ENCODE measurements at places on chromosomes 16 and 17.

GRCh38 chr17:6444571-6445335, 498 bp downstream of the PIMREG start:
- DNase-seq = no peak

DNA sequence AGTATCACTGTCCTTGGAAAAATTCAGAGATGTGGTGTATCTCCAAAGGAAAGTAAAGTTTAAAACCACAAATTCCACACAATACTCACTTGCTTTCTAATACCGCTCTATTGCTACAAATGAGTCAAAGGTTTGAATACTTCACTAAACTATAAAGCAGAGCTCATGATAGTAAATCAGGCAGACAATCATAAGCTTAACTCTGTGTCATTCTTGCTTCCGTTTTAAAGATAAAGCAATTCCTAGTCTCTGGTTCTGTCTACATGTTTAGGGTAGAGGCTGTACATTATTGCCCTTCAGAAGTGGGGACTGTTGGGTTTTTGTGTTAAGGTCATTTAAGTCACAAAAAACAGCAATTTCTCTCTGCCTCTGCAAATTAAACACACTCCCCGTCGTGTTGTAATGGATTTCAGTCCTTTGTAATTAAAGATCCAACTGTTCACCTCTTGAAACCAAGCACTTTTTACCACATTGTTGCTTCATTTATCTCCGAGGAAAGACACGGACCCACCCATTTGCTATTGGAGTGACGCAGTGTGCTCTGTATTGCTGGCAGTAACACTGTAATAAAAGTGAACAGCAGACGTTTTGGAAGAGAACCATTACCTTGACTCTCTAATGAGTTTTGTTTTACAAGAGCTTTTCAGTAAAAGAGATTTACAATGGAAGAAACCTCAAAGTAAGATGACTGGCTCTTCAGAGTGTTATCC, 83.1 kb upstream of the CNTNAP4 start:
- DNase-seq = no peak

DNA sequence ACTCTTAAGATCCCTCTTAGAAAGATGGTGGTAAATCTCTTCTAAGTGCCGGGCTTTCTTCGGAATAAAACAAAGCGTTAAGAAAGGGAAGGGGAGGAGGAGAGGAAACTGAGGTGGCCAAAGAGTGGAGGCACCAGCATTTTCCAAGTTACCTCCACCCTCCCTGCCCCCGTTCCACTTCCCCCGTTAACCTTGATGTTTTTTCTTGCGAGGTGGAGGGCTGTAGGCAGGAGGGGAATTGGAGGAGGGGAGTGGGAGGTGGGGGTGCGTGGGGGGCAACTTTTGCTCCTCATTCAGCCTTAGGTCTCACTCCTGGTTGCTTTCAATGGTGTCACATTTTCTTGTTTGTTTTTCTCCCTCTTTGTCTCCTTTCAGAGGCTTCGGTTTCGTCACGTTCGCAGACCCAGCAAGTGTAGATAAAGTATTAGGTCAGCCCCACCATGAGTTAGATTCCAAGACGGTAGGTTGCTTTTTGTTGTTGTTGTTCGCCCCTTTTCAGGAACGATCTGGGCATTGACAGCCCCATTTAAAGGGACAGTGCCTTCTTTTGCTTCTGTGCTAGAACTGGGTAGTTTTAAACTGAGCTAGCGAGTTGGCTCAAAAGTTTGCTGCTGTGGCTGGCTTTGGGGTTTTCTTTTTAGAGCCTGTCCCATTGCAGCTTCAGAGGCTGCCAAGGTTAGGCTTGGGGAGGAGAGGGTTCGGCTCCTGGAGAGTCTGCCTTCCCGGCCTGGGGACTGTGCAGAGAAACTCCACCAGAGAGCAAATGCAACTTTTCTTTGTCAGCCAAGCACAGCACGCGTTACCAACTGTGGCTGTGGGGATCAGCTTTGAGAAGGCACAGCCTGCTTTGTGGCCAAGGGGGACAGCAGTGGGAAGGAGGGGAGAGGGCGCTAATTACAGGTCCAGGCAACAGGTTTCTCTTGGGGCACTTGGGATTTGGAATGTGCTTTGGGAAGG, 1.9 kb downstream of the MSI2 start:
- DNase-seq = no peak

DNA sequence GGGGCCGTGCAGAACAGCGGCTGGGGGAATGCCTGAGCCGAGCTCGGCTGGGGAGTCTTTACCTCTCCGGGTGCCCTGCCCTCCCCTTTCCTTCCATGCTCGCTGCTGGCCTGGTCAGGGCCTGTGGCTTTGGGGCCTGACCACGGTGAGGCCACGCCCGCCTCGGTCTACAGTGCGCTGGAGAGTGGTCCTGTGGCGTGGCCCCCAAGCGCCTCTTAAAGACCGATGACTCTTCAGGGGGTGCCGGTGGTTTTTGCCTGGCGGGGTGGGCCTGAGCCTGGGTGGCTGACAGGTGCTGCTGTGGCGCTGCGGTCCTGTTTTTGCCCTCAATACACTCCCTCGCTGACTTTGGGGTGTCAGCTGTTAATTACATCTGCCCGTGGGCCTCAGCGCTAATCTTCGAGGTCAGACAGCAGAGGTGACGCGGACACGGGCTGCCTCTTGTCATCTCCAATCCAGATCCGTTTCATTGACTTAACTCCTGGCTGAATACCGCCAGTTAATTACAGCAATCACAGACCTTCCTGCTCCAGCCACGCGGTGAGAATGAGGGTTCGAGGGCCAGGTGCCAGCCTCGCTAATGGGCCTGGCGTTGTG, 29.7 kb downstream of the GSE1 start:
- DNase-seq = no peak

- no peak for DNase-seq
Observed at GRCh38 chr17:62670202-62670821, 42.8 kb downstream of the MRC2 start.

GRCh38 chr17:70181866-70182265, 12.5 kb downstream of the KCNJ2 start:
- DNase-seq = no peak

DNA sequence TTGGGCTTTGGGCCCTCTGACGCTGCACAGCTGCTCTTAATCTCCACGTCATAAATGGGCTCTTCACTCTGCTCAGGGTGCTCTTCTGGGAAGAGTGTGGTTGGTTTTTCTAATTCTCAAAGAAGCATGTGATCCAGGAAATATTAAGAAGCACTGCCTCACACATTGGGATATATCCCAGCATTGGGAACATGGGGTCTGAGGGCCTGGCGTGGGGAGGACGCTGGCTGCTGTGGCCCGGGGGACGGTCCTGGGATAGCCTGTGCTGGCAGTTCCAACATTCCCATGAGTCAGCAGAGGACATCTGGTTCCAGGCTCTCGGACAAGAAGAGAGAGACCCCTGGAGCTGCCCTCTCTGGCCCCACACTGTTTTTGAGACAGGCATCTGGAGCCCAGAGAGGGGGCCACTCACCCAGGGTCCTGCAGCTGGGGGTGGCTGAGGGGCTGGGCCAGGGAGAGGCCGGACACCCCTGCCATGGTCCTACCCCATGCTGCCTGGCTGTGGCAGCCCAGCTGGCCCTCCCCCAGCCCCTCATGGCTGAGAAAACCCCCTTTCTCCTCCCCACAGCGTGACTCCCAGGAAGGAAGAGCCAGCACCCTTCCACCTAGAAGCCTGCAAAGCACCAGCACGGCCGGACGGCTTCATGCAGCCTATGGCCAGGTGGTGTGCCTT, 58.8 kb downstream of the NT5M start:
- no peak for DNase-seq

DNA sequence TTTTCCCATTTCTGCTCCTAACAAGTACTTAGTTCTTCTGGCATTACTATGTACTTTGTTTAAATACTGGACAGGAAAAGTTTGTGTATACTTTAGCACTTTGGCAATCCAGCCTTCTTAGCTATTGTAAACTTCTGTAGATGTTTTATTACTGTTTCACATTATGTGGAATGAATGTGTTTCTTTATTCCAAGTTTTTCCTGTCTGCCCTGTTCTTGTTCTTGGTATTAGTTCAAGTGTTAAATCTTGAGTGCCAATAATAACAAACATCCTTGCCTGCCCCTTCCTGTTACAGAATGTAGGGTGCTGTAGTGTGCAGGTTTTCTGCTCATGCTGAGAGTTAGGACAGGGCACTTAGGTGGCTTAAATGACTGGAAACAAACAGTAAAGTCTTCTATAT, 7.3 kb upstream of the CAPNS2 start:
- DNase-seq = no peak

DNA sequence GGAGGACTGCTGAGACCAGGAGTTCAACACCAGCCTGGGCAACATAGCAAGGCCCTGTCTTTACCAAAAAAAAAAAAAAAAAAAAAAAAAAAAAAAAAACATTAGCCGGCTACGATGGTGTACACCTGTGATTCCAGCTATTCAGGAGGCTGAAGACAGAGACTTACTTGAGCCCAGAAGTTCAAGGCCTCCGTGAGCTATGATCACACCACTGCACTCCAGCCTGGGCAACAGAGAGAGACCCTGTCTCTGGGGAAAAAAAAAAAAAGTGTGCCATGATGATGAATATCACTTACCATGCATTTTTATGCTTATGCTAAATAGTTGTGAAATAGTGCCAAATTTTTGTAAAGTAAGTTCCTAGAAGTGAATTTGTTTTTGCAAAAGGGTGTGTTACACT, 197.0 kb downstream of the LGALS9B start:
- no peak for DNase-seq

DNA sequence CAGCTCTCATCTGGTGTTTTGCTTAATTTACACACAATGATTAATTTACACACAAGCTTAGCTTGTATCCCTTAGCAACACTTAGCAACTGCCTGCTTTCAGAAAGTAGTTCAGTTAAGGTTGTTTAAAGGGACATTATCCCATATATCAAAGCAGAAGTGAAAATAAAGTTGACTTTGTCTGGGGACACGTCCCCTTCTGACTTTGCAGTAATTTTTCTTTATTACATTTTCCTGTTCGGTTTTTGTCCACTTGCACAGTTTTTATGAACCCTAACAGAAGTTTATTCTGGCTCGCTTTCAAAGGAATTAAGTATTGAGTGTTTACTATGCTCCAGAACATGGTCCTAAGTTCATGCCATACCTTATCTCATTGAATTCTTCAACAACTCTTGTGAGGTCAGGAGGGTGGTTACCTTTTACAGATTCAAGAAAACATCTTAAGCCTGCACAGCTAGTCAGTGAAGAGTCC, 41.5 kb downstream of the ARHGAP44 start:
- no peak for DNase-seq

DNA sequence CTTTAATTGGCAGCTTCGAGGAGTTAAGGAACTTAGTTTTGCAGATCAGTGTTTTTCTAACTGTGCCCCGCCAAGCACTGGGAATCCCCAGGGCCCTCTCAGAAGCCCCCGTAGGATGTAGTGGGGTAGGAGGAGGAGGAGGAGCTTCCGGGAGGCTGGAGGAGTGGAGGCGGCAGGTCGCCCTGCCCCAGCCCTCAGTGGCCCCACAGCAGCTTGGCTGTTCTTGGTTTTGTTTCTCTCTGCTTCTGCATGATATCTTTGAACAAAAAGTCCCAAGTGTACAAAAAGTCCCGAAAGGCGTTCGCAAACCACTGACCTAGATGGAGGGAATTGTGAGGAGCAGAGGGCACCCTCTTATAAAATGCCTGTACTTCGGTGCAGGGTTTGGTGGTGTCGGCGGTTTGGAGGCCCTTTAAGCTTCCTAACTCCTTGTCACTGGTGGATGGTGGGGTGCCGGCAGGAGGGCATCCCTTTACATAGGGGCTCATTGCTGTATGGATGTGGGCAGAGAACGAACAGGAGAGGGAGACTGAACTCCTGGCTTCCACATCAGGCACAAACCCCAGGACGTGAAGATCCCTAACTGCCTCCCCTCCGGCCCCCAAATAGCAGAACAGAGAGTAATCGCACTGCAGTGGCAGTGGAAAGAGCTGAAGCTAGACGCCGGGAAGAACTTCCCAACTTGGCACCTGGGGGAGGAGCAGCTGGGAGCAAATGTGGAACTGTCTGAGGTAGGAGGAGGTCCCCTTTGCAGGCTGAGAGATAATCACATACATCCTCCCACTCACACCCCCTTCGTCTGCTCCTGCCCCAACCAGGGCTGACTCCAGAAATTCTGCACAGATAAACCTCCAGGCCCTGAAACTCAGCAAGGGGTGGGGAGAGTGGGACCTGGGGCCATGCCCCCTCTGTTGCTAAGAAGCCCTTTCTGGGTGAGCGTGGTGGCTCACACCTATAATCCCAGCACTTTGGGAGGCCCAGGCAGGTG, 20.1 kb downstream of the EPOP start:
- DNase-seq = no peak

GRCh38 chr16:85519540-85520231, 93.4 kb upstream of the GSE1 start:
- DNase-seq = no peak

DNA sequence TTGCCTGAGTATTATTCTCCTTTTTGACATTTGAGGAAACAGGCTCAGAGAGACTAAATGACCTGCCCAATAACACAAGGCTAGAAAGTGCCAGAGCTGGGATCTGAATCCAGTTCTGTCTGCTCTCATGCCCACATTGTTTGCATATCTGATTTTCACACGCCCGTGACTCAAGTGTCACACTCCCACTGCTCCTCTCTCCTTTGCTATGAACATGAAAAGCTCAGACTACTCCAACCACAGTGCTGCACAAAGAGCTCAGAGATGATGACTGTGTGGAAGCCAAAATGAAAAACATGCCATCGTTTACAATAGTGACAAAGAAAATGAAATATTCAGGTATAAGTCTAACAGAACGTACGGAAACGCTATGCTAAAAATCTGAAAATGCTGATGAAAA, 107.9 kb downstream of the SMG6 start:
- no peak for DNase-seq

- DNase-seq = no peak
Observed at GRCh38 chr16:2787406-2787805, at the start of gene PRSS33. Gene PRSS33, minus strand, starts transcription at chr16:2787560. Its CDS starts 1,013 bp downstream, at chr16:2786547.

Data from AG08396 (cell line).